ENCODE measurements at places on chromosomes 13 and 19.

DNA sequence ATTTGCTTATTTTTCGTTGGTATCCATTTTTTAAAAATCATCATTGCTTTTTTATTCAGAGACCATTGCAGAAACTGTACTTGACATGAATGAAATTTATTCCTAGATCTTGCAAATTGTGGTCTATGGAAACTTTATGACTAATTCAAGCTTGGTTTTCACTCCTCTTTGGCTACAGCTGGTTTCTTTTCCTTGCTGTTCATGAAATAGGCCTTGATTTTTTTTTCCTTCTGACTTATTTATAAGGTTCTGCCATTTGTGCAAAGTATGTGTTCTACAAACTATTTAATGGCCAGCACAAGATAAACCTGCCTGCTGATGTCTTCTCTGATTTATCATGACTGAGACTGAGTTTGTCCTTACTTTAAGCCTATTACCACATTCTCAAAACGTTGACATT, 764.0 kb upstream of the SLITRK5 start:
- H3K27me3 ChIP-seq, result no peaks in the 10 kb centered on the region
- H3K4me3 ChIP-seq, result no peak overlapping the region

- DNase-seq, result no peak
- no peaks in the 10 kb centered on the region for H3K36me3 ChIP-seq
- H3K27ac ChIP-seq, result no peak overlapping the region
- no peaks in the 10 kb centered on the region for H3K4me1 ChIP-seq
- no peaks in the 10 kb centered on the region for H3K27me3 ChIP-seq
- no peak overlapping the region for H3K4me3 ChIP-seq
These were observed 10.3 kb downstream of the IGSF23 start for GRCh38 chr19:44623626-44624025.

DNA sequence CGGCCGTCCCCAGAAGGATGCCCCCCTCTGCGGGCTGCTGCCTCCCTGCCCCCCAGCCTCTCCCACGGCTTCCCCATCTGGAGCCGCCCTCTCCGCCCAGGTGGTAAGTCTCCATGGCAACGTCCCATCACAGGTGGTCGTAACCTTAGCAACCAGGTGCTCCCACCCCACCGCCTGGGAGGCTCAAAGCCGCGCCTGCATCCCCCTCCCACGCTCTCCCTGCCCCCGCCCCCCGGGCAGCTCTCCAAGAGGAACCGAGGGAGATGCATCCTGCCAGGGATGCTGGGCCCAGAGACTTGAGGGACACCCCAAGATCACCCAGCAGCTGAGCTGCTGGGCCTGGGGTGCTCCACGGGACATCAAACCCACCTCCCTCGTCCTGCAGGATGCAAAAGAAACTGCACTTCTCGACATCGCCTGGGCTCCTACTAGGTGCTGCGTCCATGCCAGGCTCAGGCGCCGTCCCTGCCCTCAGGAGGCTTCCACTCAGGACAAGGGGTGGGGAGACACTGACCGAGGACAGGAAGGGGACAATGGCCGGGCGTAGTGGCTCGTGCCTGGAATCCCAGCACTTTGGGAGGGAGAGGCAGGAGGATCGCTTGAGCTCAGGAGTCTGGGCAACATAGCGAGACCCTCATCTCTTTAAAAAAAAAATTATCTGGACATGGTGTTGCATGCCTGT, 5.0 kb upstream of the LINGO3 start:
- H3K36me3 ChIP-seq, result peaks cover 4% of the 10 kb centered on the region
- no peak for DNase-seq
- peaks cover 2% of the 10 kb centered on the region for H3K4me1 ChIP-seq
- H3K27ac ChIP-seq, result no peak overlapping the region

DNA sequence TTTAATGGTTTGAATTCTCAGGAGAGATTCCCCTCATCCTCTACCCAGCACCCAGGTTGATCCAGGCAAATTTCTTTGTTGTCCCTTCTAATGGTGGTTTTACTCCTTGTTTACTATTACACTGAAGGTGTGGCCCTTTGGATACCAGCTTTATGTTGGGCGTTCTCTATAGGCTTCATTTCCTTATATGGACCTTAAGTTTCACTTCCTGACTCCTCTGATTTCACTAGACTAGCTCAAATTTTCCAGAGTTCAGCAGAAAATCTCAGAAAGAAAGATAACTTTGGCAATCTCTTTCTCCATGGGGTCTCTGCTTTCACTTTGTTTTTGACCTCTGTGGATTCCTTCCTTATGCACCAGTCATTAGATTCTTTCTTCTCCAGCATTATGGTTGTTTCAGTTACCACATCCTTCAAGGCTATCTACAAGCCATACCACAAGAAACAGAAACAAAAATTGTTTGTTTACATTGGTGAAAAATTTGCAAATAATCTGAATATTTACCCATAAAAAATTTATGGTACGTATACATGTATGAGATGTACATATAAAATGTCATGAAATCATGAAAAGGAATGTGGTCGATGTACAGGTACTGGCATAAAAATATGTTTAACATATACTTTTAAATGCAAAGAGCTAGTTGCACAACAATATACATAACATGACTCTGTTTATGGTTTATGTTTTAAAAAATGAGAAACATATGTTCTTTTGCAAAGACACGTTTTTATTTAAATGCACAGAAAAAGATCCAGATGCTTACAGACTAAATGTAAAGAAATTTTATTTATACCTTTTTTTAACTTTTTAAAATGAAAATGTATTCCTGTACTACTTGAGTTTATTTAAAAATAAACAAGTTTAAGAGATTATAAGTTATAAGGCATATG, 212.6 kb downstream of the LACC1 start:
- H3K36me3 ChIP-seq, result no peaks in the 10 kb centered on the region
- DNase-seq, result no peak
- H3K4me3 ChIP-seq, result no peak overlapping the region
- peaks cover 11% of the 10 kb centered on the region for H3K4me1 ChIP-seq
- no peak overlapping the region for H3K27ac ChIP-seq
- peaks cover 14% of the 10 kb centered on the region for H3K27me3 ChIP-seq

DNA sequence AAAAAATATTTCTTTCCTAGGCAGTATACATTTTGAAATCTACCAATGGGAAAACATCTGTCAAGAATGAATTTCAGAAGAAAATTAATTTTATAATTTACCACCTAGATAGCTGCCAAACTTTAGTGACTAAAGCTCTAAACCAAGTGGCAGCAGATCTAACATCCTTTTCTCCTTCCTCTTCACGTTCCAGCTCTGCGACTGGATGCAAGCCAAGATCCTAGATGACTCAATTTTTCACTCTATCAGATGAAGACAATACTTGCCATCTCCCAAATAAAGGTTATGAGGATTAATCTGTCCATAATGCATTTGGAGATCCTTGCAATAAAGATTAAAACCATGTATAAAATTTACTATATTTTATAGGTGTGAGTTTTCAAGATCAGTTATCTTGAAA, 66.7 kb upstream of the MIR17HG start:
- no peak overlapping the region for H3K27ac ChIP-seq
- no peaks in the 10 kb centered on the region for H3K36me3 ChIP-seq
- H3K4me1 ChIP-seq, result no peaks in the 10 kb centered on the region
- H3K4me3 ChIP-seq, result no peak overlapping the region
- DNase-seq, result no peak

DNA sequence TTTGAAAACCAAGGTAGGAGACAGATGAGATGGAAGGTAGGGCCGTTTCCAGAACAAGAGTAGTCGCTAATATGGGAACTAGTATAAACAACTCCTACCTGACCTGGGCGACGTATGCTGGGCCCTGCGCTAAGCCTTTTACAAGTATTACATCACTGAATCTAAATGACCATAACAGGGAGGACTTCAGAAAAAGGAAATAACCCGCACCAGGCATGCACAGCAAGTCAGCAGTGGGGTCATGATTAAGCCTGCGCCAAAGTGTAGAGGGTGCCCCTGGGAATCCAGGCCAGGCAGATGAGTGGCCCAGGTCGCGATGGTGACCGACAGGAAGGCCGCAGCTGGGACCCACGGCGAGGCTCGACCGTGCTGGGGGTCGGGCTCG, 613 bp downstream of the ATP13A1 start:
- no peak for DNase-seq
- peaks cover 34% of the 10 kb centered on the region for H3K4me1 ChIP-seq
- H3K36me3 ChIP-seq, result peaks cover 60% of the 10 kb centered on the region
- H3K27me3 ChIP-seq, result no peaks in the 10 kb centered on the region

- H3K4me3 ChIP-seq, result no peak overlapping the region
- H3K27me3 ChIP-seq, result no peaks in the 10 kb centered on the region
- no peaks in the 10 kb centered on the region for H3K36me3 ChIP-seq
- DNase-seq, result no peak
These were observed 891.7 kb upstream of the MIR17HG start for GRCh38 chr13:90455823-90456222.

GRCh38 chr13:21426238-21426637, 32.9 kb downstream of the ZDHHC20 start:
- H3K4me1 ChIP-seq, result peaks cover 13% of the 10 kb centered on the region
- no peaks in the 10 kb centered on the region for H3K27me3 ChIP-seq
- no peak overlapping the region for H3K4me3 ChIP-seq
- no peak for DNase-seq

DNA sequence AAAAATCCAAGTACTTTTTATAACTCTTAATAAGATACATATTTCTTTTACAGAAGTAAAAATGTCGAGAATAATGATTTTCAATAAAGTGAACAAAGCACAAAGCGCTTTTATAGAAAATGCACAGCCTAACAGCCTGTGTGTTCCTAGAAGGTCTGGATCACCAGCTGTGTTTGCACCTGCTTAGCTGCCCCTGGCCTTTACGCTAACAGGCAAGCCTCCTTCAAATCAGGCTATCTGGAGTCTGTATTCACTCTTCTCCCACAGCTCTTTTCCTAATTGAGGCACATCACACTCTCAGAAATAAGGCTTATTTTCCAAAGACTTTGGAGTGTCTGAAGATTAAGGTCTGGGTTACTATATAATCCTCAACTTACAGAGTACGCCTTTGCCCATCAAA, 183.1 kb downstream of the LHFPL6 start:
- no peaks in the 10 kb centered on the region for H3K36me3 ChIP-seq
- no peak overlapping the region for H3K27ac ChIP-seq
- H3K4me3 ChIP-seq, result no peak overlapping the region
- H3K27me3 ChIP-seq, result peaks cover 15% of the 10 kb centered on the region

- H3K27ac ChIP-seq, result no peak overlapping the region
- H3K36me3 ChIP-seq, result peaks cover 28% of the 10 kb centered on the region
- no peaks in the 10 kb centered on the region for H3K27me3 ChIP-seq
- no peak overlapping the region for H3K4me3 ChIP-seq
These were observed 1.1 kb upstream of the KCNJ14 start for GRCh38 chr19:48454150-48454730.

- no peak overlapping the region for H3K4me3 ChIP-seq
- H3K36me3 ChIP-seq, result no peaks in the 10 kb centered on the region
- no peaks in the 10 kb centered on the region for H3K27me3 ChIP-seq
- H3K4me1 ChIP-seq, result no peaks in the 10 kb centered on the region
These were observed 1799.7 kb downstream of the SLITRK5 start for GRCh38 chr13:89470901-89471300.

DNA sequence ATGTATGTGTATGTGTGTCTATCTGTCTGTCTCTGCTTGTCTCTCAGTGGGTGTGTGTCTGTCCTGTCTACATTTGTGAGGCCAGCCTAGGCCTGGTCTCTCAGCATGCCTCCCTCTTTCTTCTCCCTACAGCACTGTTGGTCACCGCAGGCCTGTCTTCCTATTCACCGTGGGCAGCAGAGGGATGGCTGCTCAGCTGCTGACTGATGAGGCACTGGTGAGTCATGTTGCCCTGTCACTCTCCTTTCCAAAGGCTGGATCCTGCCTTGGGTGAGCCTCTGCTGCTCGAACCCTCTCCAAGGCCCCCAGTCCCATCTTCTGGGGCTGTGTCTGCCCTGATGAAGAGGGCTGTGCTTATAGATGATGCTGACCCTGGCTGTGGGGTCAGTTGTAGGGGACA, 6.3 kb downstream of the ZNF71 start:
- peaks cover 71% of the 10 kb centered on the region for H3K36me3 ChIP-seq
- H3K27me3 ChIP-seq, result no peaks in the 10 kb centered on the region
- no peak overlapping the region for H3K4me3 ChIP-seq
- H3K27ac ChIP-seq, result no peak overlapping the region

DNA sequence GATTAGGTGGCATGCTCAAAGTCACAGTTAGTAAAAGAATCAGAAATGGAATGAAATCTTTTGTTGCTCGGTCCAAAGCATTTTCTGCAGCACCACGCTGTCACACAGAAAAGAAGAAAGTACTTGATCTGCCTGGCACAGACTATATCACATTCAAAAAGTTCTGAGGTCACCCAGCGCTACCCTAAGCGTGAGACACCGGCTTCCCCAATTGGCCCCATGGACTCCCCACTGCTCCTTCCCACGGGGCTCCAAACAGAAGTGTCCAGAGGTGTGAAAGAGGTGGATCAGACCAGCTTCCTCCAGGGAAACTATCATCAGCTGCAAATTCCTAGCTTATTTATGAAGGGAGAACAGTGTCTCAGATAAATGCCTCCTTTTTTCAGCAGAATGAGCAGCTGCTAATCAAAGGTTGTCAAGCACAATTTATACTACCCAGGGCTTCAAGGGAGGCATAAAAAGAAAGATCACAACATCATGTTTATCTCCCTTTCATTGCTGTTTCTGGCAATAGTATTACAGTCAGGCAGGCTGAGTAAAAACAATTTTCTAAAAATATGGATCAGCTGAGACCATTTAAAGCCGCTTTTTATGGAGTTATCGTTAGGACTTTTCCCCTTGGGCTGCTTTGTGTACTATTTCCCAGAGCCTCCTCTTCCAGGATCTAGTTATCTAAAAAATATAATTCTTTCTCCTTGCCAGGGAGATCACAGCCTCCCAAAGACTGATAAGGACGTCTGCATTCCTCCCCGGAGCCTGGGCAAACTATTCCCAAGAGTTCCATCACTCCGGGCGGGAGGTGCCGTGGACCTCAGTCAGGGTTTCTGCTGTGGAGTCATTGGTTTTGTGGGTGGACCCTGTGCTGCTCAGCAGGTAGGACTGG, 208.0 kb downstream of the LHFPL6 start:
- H3K36me3 ChIP-seq, result no peaks in the 10 kb centered on the region
- no peak overlapping the region for H3K4me3 ChIP-seq
- no peaks in the 10 kb centered on the region for H3K4me1 ChIP-seq
- H3K27ac ChIP-seq, result no peak overlapping the region
- no peak for DNase-seq
- no peaks in the 10 kb centered on the region for H3K27me3 ChIP-seq

DNA sequence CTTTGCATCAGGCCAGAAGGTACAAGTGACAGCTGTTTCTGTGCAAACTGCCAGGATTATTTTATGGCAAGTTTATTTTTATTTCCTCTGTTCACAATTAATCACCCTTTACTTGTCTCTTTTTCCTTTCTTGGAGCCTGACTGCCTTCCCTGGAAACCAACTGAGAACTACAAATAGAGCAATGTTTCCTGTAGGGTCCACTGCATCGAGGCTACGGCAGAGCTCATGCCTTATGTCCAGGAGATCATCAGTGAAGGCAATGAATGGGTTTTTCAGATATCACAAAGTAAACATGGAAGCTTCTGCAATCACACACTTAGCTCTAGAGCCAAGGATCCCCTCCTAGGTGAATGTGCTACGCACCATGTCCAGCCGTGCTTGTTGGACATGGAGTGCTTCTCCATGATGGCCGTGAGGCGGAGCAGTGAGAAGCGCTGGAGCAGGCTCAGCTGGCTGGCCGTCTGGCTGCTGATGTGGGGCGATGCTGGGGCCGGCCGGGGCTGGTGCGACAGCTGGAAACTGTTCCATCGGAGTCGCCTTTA, 110.9 kb downstream of the KL start:
- peaks cover 15% of the 10 kb centered on the region for H3K4me1 ChIP-seq
- H3K27ac ChIP-seq, result no peak overlapping the region
- H3K36me3 ChIP-seq, result no peaks in the 10 kb centered on the region
- H3K4me3 ChIP-seq, result no peak overlapping the region

GRCh38 chr19:42191855-42192254, 25.6 kb downstream of the DEDD2 start:
- peaks cover 28% of the 10 kb centered on the region for H3K36me3 ChIP-seq
- peak overlapping the region; percentile 12 for H3K27ac ChIP-seq
- H3K4me3 ChIP-seq, result no peak overlapping the region
- H3K27me3 ChIP-seq, result no peaks in the 10 kb centered on the region
- no peak for DNase-seq
- H3K4me1 ChIP-seq, result peaks cover 60% of the 10 kb centered on the region
